ENCODE measurements at places on chromosomes 6 and 20.

DNA sequence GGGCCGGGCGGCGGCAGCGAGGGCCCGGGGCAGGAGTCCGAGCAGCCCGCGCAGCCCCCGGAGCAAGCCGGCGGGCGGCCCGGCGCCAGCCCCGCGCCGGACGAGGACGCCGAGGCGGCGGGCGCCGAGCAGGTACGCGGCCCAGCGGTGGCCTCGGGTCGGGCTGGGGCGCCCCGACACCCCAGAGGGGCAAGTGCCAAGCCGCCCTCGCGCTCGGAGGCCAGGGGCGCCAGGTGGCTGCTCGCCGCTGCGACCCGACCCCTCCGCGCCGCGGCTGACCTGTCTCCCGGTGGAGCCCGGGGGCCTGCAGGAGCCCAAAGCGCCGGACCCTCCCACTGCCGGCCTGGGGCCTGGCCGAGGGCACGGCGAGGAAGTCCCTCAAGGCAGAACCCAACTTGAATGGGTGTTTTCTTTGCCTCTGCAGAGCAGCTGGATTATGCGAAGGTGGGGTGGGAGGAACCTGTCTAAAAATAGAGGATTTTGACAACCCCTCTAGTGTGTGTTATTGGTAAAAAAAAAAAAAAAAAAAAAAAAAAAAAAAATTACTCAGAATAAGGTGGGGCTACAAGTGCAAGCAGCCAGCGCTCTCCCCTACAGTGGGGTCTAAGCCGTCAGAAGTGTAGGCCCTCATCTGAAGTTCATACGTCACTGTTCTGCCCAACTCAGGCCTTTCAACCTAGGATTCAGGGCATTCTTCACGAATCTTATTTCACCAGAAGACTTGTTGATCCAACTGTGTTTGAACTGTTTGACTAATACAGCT is 609 bp downstream of the OGFRL1 start:
- DNase-seq = no peak

- DNase-seq = no peak
These were observed at the start of gene PRICKLE4 for GRCh38 chr6:41780551-41781365. Gene PRICKLE4, plus strand, starts transcription at chr6:41780782. Its CDS starts 2,692 bp downstream, at chr6:41783474.

DNA sequence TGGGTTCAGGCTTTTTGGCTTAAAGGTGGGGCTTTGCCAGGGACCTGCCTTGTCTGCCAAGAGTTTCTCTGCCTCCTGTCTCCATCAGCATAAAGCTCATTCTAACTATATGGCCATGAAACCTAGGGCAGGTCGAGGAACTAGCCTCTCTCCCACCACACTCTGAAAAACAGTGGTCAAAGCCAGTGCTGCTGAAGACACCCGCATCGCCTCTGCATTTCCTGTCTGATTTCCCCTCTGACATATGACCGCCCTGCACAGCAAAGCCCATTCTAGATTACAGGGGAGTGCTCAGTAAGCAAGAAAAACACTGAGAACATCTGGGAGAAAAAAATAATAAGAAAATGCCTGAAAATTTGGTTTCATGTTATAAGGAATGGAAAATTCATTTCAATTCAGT is 573.6 kb downstream of the PRKN start:
- no peak for DNase-seq

- no peak for DNase-seq
These were observed 255.7 kb downstream of the GJA1 start for GRCh38 chr6:121691126-121691551.

- DNase-seq = no peak
These were observed 529.7 kb upstream of the CITED2 start for GRCh38 chr6:139904158-139904533.

- no peak for DNase-seq
These were observed 68.0 kb downstream of the BTBD9 start for GRCh38 chr6:38571721-38572120.

DNA sequence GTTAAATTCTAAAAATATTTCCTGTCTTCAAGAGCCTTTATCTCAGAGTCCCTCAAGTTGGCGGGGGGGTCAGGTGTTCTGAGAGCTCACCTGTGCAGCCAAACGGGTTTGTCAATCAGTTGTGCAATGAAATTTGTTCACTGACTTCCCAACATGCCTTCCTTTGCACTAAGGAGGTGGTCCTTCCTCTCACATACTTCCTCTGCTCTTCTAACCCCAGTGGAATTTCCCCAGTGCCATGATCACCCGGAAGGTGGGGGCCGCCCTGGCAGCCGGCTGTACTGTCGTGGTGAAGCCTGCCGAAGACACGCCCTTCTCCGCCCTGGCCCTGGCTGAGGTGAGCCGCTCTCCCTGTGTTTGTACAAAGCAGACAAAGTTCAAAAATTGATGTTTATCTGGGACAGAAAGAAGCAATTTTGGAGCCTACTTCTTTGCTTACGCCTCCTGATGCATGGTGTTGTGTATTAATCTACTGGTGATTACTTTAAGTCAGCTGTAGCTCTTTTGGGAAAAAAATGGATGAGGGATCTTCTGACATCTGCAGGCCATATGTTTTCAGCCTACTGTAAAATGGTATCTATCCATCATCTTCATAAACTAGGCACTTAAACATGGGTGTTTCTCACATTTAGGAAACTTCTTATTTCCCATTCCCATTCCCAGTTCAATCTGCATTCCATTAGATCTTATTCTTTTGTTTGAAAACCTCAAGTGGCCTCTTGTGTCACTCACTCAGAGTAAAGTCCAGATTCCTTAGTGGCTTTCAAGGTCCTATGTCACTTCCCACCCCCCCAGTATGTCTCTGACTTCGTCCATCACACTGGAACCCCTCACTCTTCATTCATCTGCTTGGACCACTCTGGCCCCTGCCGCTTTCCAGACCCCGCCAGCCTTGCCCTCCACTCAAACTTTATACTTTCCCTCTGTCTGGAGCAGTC is 10.1 kb downstream of the ALDH5A1 start:
- no peak for DNase-seq

DNA sequence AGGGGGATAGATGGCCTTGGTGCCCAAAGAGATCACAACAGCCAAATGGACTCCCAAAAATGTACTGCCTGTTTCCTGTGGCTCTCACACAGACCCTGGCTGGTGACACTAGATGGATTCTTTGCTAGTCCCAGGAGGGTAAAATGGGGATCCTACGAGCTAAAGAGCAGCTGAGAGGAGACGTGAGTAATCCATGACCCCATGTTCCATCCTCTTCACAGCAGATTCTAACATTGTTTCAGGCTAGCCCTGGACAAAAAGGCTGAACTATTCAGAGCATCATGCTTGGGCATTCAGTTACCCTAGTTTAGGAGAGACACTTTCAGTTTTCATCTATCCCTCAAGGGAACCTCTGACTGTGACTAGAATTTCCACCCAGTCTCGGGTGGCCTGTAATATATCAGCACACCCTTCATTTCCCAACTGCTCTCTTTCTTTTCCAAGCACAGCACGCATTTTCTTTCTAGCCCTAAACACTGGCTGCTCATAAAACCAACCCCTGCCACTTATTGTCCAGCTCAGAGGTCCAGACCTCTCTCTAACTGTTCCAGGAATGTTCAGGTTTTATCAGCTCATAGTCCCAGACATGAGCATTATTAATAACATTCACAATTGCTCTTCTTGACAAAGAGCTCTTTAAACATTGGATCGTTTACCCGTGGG is 48.5 kb downstream of the SLC22A1 start:
- DNase-seq = no peak

- DNase-seq = no peak
These were observed 248.0 kb upstream of the PRDM1 start for GRCh38 chr6:105838171-105838570.

GRCh38 chr6:149080511-149080910 is 237.0 kb upstream of the TAB2 start:
- no peak for DNase-seq

- DNase-seq = peak; percentile 33
These were observed 65.5 kb downstream of the SYNJ2 start for GRCh38 chr6:158047127-158047518.

GRCh38 chr20:19996917-19997316 is 20.2 kb upstream of the NAA20 start:
- DNase-seq = no peak

GRCh38 chr6:149851461-149852110 is 12.6 kb downstream of the LRP11 start:
- no peak for DNase-seq
